ENCODE measurements at places on chromosomes 3 and 15.

DNA sequence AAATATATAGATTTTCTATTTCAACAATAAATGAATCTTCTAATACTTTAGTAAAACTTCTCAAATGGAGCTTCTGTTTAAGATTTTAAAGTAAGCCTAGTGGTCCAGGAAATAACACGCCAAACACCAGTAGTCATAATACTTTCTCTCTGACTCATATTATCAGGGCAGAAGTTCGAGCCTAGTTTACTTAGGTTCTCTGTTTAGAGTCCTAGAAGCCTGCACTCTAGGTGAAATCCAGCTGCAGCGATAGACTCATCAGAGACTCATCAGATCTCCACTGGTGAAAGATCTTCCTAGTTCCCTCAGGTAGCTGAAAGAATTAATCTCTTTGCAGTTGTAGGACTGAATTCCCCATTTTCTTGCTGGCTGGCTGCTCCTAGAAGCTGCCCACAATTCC, 552.5 kb upstream of the ROBO2 start:
- no peak for DNase-seq

DNA sequence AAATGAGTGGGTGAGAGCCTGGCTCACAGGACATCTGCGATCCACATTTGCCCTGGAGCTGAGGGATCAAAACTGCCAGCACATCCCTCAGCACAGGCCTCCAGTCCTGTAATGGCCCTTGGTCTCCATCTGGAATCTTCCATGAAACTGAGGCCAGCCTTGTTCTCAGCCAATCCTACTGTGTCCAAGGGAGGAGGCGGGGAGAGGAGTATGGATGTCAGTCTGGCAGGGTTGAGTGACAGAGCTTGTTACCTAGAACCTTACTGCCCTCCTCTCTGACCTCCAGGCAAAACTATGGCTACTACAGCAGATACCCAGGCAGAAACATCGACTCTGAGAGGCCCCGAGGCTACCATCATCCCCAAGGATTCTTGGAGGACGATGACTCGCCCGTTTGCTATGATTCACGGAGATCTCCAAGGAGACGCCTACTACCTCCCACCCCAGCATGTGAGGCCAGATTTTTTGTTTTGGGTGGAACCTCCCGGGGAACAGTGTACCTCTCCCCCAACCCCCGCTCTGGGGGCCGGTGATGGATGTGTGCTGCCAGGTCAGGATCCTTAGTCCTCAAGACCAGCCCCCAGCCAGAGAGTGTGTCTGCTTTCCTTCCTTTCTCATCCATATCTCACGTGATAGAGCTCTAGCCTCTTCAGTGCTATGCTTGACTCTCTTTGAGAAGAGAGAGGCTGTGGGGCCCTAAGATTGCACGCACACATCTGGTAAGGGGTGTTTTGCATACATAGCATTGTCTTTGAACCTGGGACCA, 41.3 kb downstream of the CHDH start:
- peak; percentile 47 for DNase-seq

DNA sequence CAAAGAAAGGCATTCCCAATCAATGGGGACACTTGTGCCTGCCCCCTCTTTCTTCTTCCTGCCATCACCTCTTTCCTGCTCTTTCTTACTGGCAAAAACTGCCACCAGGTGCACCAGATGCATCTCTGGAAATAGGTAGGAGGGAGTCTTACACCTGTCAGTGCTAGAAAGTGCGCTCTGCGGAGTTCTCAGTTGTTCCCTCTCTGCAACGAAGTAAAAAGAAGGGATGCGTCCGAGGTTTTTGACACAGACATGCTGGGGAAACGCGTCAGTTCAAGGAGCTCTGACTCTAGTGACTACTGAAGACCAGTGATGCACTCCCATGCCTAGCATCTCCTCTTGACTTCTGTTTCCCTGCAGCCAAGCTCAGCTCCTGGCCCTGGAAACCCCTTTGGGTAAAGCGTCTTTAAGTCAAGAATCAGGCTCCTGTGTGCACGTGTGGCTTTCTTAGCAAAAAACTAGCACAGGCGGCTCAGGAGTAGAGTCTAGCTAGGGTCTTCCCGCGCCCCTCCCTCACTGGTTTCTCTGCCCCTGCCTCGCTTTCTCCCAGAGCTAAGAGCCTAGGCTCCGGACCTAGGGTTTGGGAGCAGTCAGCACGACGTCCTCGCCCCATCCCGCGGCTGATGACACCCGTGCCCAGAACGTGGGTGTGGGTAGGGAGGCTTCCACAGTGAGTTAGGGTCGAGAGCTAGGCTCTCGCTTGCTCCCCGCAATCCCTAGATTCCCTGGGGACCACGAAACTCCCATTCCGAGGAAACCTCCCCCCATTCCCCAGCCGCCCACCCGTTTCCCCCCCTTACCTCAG, 564 bp upstream of the GRM7 start:
- DNase-seq, result no peak

GRCh38 chr3:8453153-8453552, 48.5 kb upstream of the LMCD1 start:
- DNase-seq, result no peak

GRCh38 chr3:105613120-105613519, 246.4 kb downstream of the ALCAM start:
- DNase-seq, result no peak
